ENCODE measurements at places on chromosomes 6 and 20. TPM values are rescaled to one million over a fixed set of nuclear protein-coding genes. Genes with fewer than 3 reads are reported as not detected.

WDR46 gene
- total RNA-seq = 42.6 TPM

DUSP15 gene
- total RNA-seq = 3.0 TPM

HELZ2 gene
- total RNA-seq = 7.2 TPM

KHDC1L gene
- 0.78 TPM for total RNA-seq

POPDC3 gene
- not detected for total RNA-seq

PPP1R3D gene
- 3.6 TPM for total RNA-seq

ABHD16A gene
- 48.2 TPM for total RNA-seq

SYCP2 gene
- total RNA-seq = 4.1 TPM

COL9A3 gene
- 37.1 TPM for total RNA-seq

GGTLC1 gene
- total RNA-seq = not detected

R3HDML gene
- not detected for total RNA-seq

GRCh38 chr20:57658833-57659516, 38.7 kb upstream of the ZBP1 start:
- DNase-seq = no peak

DNA sequence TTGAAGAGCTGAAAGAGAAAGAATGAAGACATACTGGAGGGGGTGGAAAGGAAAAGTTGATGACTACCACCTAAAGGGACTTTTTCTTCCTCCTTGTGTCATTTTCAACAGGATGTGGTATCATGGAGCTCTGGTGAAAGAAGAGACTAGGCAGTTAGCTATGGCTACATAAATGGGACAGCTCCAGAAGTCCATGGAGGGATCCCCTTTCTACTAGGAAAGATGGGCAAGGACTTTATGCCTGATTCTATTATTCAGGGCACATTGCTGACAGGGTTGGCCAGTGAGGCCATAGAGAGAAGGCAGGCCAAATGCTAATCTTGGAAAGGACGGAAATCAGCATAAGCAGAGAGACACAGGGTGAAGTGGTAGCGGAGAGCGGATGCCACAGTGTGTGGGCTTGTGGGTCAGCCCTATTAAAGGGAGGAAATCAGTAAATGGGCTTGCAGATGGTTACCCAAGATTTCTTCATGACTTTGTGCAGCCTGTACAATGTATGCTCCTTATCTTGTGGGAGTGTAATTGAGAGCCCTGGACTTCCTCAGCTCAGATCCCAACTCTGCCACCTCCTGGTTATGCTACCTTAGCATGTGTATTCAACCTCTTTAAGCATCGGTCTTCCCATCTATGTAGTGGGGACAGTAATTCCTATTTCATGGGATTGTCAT, 77.4 kb upstream of the TMEM170B start:
- no peak for DNase-seq

GRCh38 chr20:8796088-8796660, 272.7 kb upstream of the PLCB4 start:
- DNase-seq = no peak

GRCh38 chr6:18412644-18413043, 25.5 kb downstream of the RNF144B start:
- DNase-seq = no peak

GRCh38 chr6:2861060-2861821, 19.6 kb upstream of the SERPINB1 start:
- DNase-seq = no peak

GRCh38 chr6:159105716-159106115, 60.9 kb upstream of the TAGAP start:
- no peak for DNase-seq

- DNase-seq = no peak
Observed at GRCh38 chr6:136866872-136867416, 44.6 kb downstream of the PEX7 start.

DNA sequence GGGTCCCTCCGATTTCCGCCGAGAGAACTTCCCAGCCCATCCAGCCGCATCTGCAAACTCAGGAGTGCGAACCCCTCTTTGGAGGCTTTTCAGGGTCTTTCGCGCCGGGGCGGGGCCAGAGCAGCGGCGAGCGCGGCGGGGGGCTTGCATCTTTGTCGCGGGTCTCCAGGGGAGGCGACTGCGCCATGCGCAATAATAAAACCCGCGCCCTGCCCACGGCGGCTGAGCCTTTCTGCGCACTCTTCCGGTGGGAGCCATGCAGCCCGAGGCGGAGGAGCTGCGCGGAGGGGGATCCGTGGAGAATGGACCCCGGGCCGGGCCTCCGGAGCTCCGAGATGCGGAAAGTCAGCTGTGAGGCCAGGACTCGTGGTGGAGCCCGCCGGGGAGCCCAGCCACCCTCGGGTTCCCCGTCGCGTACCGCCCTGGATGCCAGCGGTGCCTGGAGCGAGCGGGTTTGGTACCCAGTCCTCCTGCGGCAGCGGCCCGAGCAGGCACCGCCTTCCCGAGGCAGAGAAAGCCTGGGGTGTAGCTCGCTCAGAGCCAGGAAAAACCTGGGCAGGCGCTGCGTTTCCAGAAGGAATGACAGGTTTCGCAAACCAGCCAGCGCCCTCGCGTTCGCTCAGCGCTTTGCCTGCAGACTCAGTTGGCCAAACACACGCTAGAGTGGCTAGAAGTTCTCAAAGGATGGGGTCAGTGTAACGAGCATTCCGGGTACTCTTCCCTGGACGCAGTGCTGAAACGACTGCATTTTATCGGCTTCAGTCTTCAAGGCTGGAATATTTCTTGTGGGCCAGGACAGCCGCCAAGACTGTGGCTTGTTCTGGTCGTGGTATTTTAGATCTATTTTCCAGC, 1.2 kb downstream of the AKAP12 start:
- peak; percentile 56 for DNase-seq

DNA sequence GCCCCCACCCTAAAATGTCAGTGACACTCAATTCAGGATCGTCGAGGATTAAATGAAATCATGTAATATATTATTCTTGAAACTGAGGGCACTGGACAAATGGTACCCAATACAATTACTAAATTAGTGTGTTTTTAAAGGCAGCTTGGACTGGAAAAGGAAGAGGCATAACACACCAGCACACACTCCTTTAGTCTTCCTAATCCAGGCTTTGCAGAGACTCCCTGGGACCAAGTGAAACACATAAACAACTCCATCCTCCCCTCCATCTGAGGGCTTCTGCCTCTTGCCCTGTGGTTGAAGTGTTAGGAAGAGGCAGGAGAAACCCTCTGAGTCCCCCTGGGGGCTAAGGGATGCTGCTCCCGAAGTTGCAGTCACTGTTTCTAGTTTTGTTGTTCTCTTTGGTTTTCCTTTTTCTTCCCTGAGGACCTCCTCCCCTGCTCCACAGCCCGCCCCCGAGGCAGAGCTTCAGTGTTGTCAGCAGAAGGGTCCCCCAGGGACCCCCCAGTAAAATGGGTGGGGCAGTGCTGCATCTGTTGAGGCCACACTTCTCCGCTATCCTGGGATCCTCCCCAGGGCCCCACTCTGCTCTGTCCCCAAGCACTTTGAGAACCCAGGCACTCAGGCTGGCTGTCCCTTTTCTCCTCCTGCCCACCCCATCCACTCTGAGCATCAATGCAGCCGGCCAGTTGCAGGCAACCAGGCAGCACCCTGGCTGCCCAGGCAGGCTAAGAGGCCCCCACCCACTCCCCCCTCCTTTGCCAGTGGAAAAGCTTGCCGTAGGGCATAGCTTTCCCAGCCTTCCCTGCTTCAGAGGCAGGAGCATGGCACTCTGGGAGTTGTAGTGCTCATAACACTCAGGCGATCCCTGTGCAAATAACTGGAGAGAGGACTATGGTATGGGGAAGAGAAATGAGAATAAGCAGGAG, 5.9 kb downstream of the TMEM63B start:
- peak; percentile 67 for DNase-seq

DNA sequence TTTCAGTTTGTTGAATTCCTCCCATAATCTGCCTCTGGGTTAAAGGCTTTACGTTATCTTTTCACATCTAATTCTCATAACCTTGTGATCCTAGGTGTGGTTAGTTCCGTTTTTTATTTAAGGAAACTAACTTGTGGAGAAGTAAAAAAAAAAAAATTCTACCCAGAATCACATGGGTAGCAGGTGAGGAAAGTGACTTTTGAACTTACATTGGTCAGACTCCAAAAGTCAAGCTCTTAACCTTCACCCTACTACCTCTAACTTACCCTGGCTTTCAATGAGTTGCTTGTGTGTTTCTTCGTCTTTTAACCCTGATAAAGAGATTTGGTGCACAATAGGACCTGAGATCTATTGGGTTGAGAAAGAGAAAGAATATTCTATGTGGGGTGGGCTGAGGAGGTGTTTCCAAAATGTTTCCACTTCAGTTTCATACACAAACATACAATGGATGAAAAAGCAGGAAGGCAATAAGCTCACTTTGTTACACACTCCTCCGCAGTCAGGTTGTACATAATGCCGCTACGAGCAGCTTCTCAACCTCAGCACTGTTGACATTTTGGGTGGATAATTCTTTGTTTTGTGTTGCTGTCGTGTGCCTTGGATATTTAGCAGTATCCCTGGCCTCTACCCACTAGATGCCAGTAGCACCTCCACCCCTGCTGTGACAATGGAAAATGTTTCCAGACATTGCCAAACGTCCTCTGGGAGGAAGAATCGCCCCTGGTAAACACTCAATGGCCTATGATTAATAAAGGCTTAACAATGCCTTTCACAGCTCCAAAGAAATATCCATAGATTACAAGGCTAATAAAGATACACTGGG, 193.0 kb upstream of the ZNF217 start:
- DNase-seq = no peak

GRCh38 chr20:6231556-6231955, 108.7 kb upstream of the FERMT1 start:
- no peak for DNase-seq

- DNase-seq = no peak
Observed at GRCh38 chr6:142551274-142551811, 249.5 kb downstream of the ADGRG6 start.

- DNase-seq = no peak
Observed at GRCh38 chr6:170180671-170181337, 110.1 kb downstream of the DLL1 start.

DNA sequence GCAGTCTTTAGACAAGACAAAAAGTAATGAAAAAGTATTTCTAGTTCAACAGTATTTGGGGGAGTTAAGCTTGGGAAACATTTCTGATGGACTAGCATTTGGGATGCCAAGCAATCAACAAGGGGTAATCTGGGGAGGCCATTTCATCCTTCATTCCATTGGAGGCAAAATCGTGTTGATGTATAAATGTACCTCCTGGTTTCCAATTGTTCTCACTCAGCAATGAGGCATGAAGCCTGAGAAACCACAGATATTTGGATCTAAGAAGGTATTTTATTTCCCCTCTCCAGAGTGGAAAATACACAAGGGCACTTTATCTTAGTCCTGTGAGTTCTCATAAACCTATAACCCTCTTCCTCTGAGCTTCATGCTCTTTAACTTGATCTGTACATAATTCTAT, 68.2 kb downstream of the TBX18 start:
- DNase-seq = no peak

- no peak for DNase-seq
Observed at GRCh38 chr6:579339-579738, 77.6 kb downstream of the HUS1B start.

DNA sequence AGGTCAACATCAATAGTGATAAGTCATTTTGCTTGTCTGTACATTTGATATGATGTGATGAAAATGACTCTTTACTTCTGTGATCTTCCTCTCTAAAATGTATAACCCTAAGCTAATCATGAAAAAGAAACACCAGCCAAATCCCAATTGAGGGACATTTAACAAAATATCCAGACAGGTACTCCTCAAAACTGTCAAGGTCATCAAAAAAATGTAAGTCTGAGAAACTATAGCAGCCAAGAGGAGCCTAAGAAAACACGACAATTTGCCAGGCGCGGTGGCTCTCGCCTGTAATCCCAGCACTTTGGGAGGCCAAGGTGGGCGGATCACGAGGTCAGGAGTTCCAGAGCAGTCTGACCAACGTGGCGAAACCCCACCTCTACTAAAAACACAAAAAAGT, 708.5 kb upstream of the ID4 start:
- DNase-seq = no peak

- DNase-seq = no peak
Observed at GRCh38 chr20:48622421-48622820, 205.4 kb downstream of the PREX1 start.

- no peak for DNase-seq
Observed at GRCh38 chr20:44598423-44599305, 16.3 kb downstream of the PKIG start.

GRCh38 chr6:135853986-135854385, 2.5 kb downstream of the PDE7B start:
- no peak for DNase-seq

DNA sequence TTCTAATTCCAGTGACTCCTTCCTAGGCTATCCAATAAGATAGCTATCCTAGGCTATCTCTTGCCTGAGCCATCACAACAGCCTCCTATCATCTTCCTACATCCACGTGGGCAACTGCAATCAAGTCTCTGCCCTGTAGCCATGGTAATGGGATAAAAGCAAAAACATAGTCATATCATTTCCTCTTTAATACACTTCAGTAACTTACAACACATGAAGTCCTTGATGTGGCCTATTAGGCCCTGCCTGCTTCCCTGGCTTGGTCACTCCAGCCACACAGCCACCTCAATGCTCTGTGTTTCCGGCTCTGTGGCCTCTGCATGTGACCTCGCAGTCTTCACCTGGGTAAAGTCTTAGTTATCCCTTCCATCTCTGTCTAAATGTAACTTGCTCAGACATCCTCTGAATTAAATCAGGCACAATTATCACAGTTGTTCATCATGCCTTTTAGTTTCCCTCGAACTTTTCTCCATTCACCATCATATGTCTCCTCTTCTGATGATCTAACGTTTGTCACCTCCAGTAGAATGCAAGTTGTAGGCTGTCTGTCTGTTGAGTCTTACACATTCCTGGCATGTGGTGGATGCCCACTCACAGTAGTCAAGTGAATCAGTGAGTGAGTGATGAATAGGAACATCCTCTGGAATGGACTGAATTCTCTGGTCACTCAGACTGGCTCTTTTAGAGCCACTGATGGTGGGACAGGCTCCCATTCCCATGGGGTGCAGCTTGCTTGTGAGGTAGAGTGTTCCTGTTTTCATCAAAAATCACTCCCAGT, 229.4 kb downstream of the TBC1D7 start:
- DNase-seq = no peak

- no peak for DNase-seq
Observed at GRCh38 chr20:50993876-50994275, 29.0 kb downstream of the KCNG1 start.

DNA sequence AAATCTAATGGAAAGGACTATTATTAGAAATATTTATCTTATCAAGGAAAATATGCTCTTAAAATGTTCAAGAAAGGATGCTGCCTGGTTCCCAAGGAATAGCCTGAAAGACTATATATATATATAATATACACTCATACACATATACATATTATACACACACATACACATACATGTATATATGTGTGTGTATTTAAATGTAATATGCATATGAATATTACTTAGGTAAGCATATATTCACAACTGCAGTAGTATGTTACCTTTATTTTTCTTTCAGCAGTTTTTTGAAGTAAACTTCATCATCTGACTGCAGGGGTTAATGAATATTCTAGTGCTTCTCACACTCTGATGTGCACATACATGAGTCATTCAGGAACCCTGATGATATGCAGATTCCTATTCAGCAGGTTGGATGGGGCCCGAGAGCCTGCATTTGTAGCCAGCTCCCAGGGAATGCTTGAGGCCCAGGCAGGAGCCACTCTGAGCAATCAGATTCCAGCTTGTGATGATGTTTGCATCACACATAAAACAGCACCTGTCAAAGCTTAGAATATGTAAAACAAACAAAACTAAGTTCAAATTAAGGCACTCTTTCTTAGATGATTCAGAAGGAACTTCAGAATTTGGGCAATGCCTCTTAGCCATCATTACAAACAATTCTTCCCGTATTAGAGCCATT, 16.1 kb downstream of the MYLK4 start:
- no peak for DNase-seq

- no peak for DNase-seq
Observed at GRCh38 chr6:71248306-71248765, 40.3 kb upstream of the OGFRL1 start.

- DNase-seq = no peak
Observed at GRCh38 chr20:33827634-33828325, 16.6 kb downstream of the CHMP4B start.
